ENCODE measurements at places on chromosomes 13 and 19. TPM values are rescaled to one million over a fixed set of nuclear protein-coding genes. Genes with fewer than 3 reads are reported as not detected.

DNA sequence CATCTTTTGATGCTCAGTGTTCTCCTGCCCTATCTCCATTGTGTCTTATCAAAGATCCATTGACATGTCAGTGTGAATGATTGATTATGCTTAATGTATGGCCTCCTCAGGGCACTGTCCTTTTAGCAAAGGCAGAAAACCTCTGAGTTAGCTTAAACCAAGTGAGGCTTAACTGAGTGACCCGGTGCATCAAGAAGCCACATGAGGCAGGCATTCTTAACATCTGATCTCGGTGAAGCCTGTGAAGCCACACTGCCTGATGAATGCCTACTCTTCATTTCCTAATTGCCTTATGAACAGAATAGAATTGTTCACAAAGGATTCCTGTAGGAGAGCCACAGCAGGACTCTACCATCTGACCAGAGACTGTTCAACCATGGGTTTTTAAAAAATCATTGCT, 168.1 kb upstream of the SOX21 start:
- H3K27ac ChIP-seq = no peak overlapping the region
- no peak overlapping the region for H3K4me3 ChIP-seq
- DNase-seq = no peak

IGFL1 gene
- not detected for total RNA-seq

DNA sequence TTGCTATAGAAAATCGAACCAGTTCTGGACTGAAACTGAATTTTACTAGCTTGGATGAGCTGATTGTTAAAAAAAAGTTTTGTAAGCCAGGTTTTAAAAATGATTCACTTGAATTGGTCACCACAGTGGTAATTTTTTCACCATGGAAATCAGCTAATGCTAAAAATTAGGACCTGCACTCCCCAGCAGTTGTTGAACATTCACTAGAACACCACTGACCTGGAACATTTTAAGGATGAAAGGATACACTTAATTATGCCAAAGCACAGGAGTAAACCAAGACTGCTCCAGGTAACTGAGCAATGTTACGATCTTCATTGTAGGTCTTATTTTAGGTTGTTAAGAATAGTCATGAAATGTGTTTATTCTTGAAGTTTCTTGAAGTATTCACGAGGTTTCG, 1342.6 kb upstream of the SPRY2 start:
- no peaks in the 10 kb centered on the region for H3K27me3 ChIP-seq
- no peak overlapping the region for H3K4me3 ChIP-seq
- H3K36me3 ChIP-seq = no peaks in the 10 kb centered on the region
- no peak overlapping the region for H3K27ac ChIP-seq

- H3K4me3 ChIP-seq = peak overlapping the region; percentile 27
- DNase-seq = no peak
- H3K27ac ChIP-seq = peak overlapping the region; percentile 100
Observed at GRCh38 chr19:2043961-2044708, 6.9 kb downstream of the MKNK2 start.

DNA sequence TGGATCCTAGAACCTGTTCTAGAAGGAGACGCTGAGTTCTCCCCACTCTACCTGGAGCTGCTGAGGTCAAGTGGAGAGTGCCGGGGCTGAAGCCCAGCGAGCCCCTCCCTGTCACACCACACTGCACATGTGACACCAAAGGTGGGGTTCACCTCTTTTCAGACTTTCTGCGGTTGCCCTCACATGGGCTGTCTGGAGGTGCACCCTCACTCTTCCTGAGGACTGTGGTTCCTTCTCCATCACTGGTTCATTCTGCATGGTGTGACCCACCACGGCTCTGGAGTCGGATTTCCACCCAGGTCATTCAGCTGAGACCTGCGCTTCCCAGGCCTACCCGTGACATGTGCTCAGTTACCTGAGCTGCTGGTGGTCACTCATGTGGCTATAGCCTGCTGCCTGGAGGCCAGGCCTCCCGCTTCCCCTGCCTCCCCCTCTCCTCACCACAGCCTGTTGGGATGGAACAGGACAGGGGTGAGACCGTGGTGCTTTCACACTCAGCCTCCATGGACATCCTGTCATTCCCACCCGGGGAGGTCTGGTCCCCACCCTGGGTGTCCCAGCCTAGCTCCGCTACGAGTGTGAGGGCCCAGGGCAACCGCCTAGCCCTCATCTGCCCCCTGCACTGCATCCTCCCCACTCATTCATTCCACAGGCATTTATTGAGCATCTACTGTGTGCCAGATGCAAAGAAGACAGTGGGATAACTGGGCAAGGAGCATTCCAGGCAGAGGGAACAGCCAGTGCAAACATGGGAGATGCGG, 605 bp upstream of the A1BG start:
- no peak for DNase-seq
- no peaks in the 10 kb centered on the region for H3K36me3 ChIP-seq
- H3K4me3 ChIP-seq = no peak overlapping the region
- peaks cover 39% of the 10 kb centered on the region for H3K4me1 ChIP-seq
- peaks cover 34% of the 10 kb centered on the region for H3K27me3 ChIP-seq
- no peak overlapping the region for H3K27ac ChIP-seq

DNA sequence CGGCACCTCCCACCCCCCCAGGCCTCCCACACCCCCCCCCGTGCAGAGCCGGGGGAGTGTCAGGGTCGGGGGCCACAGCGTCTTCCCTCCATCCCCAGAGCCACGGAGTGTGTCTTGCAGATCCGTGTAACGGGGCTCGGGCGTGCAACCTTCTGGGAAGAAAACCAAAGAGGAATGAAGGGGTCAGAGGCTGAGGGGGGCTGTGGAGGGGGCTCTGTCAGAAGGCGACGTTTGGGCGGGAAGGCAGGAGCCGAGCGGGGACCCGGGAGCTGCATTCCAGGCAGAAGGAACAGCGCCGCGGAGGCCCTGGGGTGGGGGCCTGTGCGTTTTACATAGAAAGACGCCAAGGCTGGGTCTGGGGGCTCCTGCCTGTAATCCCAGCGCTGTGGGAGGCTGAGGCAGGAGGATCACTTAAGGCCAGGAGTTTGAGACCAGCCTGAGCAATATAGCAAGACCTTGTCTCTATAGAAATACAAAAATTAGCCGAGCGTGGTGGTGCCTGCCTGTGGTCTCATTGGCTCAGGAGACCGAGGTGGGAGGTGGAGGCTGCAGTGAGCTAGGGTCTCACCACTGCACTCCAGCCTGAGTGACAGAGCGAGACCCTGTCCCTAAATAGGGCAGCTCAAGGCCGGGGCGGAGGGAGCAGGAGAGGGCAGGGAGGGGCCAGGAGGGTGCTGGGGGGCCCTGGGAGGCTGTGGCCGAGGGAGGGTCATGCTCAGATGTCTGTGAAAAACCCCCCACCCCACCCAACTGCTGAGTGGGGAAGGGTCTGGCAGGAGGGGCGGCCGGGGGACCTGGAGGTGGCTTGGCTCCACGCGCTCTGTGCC, 27.8 kb downstream of the ARID3A start:
- DNase-seq = no peak
- H3K27ac ChIP-seq = no peak overlapping the region
- peaks cover 22% of the 10 kb centered on the region for H3K27me3 ChIP-seq
- H3K4me1 ChIP-seq = peaks cover 36% of the 10 kb centered on the region
- no peaks in the 10 kb centered on the region for H3K36me3 ChIP-seq
- no peak overlapping the region for H3K4me3 ChIP-seq

GRCh38 chr19:51129716-51130115, 5.0 kb downstream of the SIGLEC9 start:
- no peak overlapping the region for H3K27ac ChIP-seq
- peaks cover 6% of the 10 kb centered on the region for H3K4me1 ChIP-seq
- DNase-seq = no peak
- no peaks in the 10 kb centered on the region for H3K36me3 ChIP-seq
- no peak overlapping the region for H3K4me3 ChIP-seq
- H3K27me3 ChIP-seq = no peaks in the 10 kb centered on the region

ZNF285 gene
- 0.43 TPM for total RNA-seq

- peaks cover 12% of the 10 kb centered on the region for H3K4me1 ChIP-seq
- H3K27ac ChIP-seq = no peak overlapping the region
- no peaks in the 10 kb centered on the region for H3K27me3 ChIP-seq
- no peak overlapping the region for H3K4me3 ChIP-seq
- no peaks in the 10 kb centered on the region for H3K36me3 ChIP-seq
- DNase-seq = no peak
Observed at GRCh38 chr13:40671956-40672764, 5.7 kb upstream of the FOXO1 start.

- H3K4me1 ChIP-seq = no peaks in the 10 kb centered on the region
- no peak overlapping the region for H3K4me3 ChIP-seq
- DNase-seq = no peak
- H3K36me3 ChIP-seq = no peaks in the 10 kb centered on the region
- no peaks in the 10 kb centered on the region for H3K27me3 ChIP-seq
Observed at GRCh38 chr13:80477661-80478443, 136.9 kb upstream of the SPRY2 start.

ZNF560 gene
- not detected for total RNA-seq

- peaks cover 38% of the 10 kb centered on the region for H3K4me1 ChIP-seq
- H3K36me3 ChIP-seq = no peaks in the 10 kb centered on the region
- peak overlapping the region; percentile 92 for H3K27ac ChIP-seq
- H3K4me3 ChIP-seq = peak overlapping the region; percentile 59
- no peaks in the 10 kb centered on the region for H3K27me3 ChIP-seq
Observed at GRCh38 chr19:35117799-35118198, 2.2 kb downstream of the FXYD3 start.

GRCh38 chr19:42324655-42325307, 654 bp upstream of the MEGF8 start:
- no peaks in the 10 kb centered on the region for H3K36me3 ChIP-seq
- H3K4me1 ChIP-seq = peaks cover 44% of the 10 kb centered on the region
- no peak for DNase-seq
- H3K4me3 ChIP-seq = peak overlapping the region; percentile 89
- peaks cover 35% of the 10 kb centered on the region for H3K27me3 ChIP-seq
- H3K27ac ChIP-seq = no peak overlapping the region

DNA sequence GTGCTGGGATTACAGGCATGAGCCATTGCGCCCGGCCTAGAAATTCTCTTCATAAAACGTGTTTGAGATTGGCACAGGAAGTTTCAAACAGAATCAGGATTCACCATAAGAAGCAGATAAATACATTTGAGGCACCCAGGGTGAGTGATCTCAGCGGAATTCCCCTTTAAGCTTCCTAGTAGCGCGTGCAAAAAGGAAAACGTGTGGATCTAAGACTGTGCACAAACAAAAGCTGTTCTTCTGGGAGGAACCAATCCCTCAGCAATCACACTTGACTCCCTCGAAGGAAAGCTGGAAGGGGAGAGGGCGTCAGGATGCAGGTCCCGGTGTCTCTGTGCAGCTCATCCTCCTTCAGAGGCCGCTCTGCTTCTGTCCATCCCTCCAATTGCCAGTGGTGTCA, 15.5 kb downstream of the MCF2L start:
- H3K4me3 ChIP-seq = peak overlapping the region; percentile 14
- no peak for DNase-seq
- H3K36me3 ChIP-seq = no peaks in the 10 kb centered on the region
- no peaks in the 10 kb centered on the region for H3K4me1 ChIP-seq
- H3K27me3 ChIP-seq = no peaks in the 10 kb centered on the region

DNA sequence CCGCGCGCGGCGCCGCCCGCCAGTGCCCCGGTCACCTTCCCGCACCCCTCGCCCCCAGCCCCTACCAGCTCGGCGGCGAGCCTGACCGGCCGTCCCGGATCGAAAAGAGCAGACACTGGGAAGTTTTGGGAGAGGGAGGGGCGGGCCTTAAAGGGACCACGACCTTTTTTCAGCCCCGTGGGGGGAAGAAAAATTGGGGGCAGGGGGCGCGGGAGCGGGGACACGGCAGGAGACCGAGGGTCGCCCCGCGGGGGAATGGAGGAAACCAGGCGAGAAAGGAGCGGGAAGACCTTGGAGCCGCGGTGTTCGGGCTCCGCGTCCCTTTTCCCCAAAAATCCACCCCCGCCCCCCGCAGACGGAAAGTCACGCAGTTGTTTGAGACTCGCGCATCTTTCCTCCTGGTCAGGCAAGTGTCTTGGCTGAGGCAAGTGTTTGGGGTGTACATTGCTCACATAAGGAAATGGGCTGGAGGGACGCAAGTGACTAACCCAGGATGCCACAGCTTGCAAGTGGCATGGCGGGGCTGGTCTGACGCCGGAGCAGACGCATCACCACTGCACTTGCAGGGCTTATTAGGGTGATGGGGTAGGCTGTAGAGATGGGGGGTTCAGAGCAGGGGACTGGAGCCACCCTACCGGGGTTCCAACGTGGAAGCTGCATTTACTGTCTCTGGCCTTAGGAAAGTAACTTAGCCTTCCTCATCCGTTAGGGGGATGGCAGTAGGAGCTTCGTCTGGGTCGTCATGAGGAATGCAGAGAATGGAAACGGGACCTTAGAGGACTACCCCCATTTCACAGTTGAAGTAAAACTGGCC, 2.7 kb upstream of the HNRNPL start:
- DNase-seq = peak; percentile 80
- H3K4me3 ChIP-seq = peak overlapping the region; percentile 65
- peaks cover 4% of the 10 kb centered on the region for H3K36me3 ChIP-seq
- H3K4me1 ChIP-seq = peaks cover 30% of the 10 kb centered on the region
- H3K27ac ChIP-seq = peak overlapping the region; percentile 99
- no peaks in the 10 kb centered on the region for H3K27me3 ChIP-seq

DNA sequence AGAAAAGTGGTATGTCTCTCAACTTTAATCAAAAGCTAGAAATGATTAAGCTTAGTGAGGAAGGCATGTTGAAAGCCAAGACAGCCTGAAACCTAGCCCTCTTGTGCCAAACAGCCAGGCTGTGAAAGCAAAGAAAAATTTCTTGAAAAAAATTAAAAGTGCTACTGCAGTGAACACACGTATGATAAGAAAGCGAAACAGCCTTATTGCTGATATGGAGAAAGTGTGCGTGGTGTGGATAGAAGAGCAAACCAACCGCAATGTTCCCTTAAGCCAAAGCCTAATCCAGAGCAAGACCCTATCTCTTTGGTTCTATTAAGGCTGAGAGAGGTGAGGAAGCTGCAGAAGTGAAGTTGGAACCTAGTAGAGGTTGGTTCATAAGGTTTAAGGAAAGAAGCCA, 96.4 kb downstream of the ZDHHC20 start:
- DNase-seq = no peak
- H3K4me1 ChIP-seq = no peaks in the 10 kb centered on the region
- H3K27ac ChIP-seq = no peak overlapping the region
- no peak overlapping the region for H3K4me3 ChIP-seq

DNA sequence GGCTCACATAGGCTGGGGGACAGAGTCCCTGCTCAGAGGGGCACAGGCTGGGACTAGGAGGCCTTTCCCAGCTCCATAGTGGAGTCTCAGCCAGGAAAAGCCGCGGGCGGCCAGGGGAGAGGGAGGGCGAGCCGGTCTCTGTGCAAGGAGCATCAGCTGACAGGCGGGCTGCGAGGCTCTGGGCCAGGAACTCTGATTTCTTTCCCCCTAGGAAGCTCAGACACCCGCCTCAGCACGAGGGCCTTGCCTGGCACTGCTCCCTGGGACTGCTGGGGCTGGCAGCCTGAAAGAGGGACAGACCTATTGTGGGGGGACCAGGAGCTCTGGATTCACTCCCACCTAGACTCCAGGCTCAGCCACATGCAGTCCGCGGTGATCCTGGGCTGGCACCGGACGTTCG, 2.2 kb upstream of the PLK5 start:
- no peaks in the 10 kb centered on the region for H3K4me1 ChIP-seq
- H3K36me3 ChIP-seq = no peaks in the 10 kb centered on the region
- no peak overlapping the region for H3K27ac ChIP-seq
- H3K27me3 ChIP-seq = peaks cover 7% of the 10 kb centered on the region
- DNase-seq = no peak

- no peak for DNase-seq
- H3K36me3 ChIP-seq = no peaks in the 10 kb centered on the region
- H3K27ac ChIP-seq = no peak overlapping the region
- no peaks in the 10 kb centered on the region for H3K27me3 ChIP-seq
Observed at GRCh38 chr13:35769812-35770211, 293.3 kb upstream of the MAB21L1 start.
